Spleen (tissue), 13 donors: ENCODE measurements at places on chromosomes 6 and 20. TPM values are rescaled to one million over a fixed set of nuclear protein-coding genes. Genes with fewer than 3 reads are reported as not detected.

The GTF2H4 gene
- 20.6 TPM for total RNA-seq

The ULBP1 gene
- not detected for total RNA-seq

The COL20A1 gene
- 0.23 TPM for total RNA-seq

The CEP85L gene
- 33.4 TPM for total RNA-seq

The KHDC1L gene
- not detected for total RNA-seq

The SOX18 gene
- 63.1 TPM for total RNA-seq

The TUBB1 gene
- total RNA-seq = 15.1 TPM

The TREML4 gene
- 2.2 TPM for total RNA-seq

The GSTA1 gene
- total RNA-seq = not detected

The SLC22A3 gene
- 2.2 TPM for total RNA-seq

The BCKDHB gene
- 9.8 TPM for total RNA-seq

DNA sequence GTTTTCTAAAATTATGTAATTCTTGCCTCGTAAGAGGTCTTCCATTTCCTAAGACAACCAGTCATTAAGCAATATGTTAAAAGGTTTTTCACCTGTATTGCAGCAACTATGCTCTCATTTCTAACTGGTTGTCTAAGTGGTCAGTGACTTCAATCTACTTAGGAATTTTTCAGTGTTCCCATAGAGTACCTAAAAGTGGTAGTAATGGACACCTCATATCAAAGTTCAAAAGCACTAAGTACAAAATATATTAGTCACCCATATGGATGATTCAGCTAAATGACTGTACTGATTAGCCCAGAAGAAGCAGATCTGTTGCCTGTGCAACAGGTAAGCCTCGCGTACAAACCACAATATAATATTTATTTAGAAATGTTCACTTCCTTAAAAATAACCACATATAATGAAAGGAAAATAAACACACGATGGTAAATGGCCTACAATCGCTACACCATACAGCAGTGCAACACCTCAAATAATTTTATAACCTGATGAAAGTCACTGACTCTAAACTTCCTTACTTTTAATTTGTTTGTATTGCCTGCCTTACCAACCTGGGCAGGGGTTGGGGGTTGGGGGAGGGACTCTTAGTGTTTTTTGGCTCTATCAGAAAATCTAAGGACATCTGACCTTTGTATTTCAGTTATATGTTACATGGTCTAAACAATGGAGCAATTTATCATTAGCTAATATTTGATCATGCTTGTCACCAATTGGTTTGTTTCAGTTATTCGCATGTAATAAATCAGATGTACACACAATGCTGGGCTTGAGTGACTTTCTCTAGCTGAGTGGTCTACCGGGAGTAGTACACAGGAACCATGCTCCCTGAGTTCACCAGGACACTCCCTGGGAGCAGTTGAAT lies 105.9 kb downstream of the HIVEP2 start:
- no peak for DNase-seq
- H3K4me3 ChIP-seq = no peak overlapping the region
- peaks cover 24% of the 10 kb centered on the region for H3K4me1 ChIP-seq
- peak overlapping the region; percentile 28 for H3K27ac ChIP-seq
- no peaks in the 10 kb centered on the region for H3K36me3 ChIP-seq

GRCh38 chr6:30154709-30155519 lies 6.1 kb downstream of the TRIM10 start:
- H3K4me3 ChIP-seq = no peak overlapping the region
- H3K27me3 ChIP-seq = peaks cover 4% of the 10 kb centered on the region
- no peak overlapping the region for H3K27ac ChIP-seq

- peak overlapping the region; percentile 95 for H3K27ac ChIP-seq
- peaks cover 61% of the 10 kb centered on the region for H3K4me1 ChIP-seq
- no peaks in the 10 kb centered on the region for H3K36me3 ChIP-seq
- no peaks in the 10 kb centered on the region for H3K27me3 ChIP-seq
- peak overlapping the region; percentile 91 for H3K4me3 ChIP-seq
These were observed 523 bp downstream of the TMEM30A start for GRCh38 chr6:75283907-75284631.

DNA sequence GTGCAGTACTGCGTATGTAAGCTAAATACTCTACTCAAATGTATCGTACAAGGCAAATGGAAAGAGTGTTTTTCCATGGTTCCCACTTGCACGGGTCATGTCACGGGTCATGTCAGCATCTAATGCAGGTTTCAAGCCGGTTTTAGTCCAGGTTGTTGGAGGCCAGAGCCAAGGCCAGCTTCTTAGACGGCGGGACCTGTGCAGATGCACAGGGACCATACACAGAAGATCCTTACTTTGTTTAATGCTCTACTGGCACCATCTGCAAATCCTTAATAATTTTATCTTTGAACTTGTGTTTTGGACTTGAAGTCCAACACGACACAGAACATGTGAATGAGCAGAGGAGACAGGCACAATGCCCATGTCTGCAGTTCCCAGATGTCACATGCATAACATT lies 42.7 kb downstream of the SOD2 start:
- H3K27ac ChIP-seq = no peak overlapping the region
- H3K4me1 ChIP-seq = no peaks in the 10 kb centered on the region
- no peaks in the 10 kb centered on the region for H3K27me3 ChIP-seq

GRCh38 chr6:16265351-16266341 lies 27.3 kb downstream of the GMPR start:
- no peak overlapping the region for H3K27ac ChIP-seq
- no peak overlapping the region for H3K4me3 ChIP-seq
- no peaks in the 10 kb centered on the region for H3K36me3 ChIP-seq

DNA sequence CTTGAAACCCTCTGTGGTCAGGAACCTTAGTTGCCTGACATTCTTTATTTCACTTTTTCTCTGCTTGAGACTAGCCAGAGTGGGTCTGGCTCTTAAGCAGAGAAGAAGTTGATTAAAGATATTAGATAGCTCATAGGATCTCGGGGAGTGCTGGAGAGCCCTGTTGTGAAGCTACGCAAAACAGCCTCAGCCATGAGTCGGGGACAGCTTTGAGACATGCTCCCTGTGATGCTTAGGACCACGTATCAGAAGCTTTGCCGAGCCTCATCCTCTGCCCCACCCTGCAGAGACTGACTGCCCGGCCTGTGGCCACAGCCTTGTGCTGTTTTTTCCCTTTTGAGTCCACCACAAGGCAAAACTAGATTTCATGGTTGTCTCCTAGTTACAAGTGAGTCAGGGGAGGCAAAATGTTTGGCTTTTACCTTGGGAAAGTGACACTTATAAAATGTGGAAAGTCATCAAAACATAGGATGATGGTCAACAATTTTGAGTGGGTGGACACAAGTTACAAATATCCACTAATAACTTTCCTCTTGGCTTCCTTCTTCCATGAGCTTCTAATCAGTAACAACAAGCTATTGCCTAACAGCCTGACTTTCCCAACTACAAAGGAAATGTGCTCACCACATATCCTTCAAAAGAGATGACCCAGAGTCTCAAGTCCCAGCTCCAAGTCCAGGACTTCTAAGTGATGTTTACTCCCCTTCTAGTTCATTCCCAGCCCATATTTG lies 108.4 kb downstream of the JAG1 start:
- no peak overlapping the region for H3K4me3 ChIP-seq
- no peaks in the 10 kb centered on the region for H3K36me3 ChIP-seq
- H3K4me1 ChIP-seq = no peaks in the 10 kb centered on the region
- DNase-seq = no peak

DNA sequence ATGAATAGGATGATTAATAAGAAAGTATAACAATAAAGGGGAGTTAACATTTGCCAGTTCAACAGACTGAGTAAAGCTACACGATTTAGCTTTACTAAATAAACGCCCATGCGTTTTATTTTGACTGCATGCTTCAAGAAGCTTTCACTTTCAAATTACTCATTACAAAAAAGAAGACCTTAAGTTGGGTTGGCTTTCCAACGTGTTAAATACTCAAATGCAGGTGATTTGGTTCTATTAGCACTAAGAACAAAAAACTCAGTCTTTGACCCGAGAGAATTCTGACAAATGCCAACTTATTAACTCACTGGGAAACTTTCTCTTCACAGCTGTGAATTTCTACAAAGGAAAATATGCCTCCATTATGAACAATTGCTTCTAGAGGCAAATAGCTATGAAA lies 24.8 kb downstream of the RNF146 start:
- peak overlapping the region; percentile 5 for H3K27ac ChIP-seq
- no peaks in the 10 kb centered on the region for H3K27me3 ChIP-seq
- DNase-seq = no peak
- H3K4me1 ChIP-seq = peaks cover 21% of the 10 kb centered on the region

GRCh38 chr20:22389836-22390542 lies 194.4 kb downstream of the FOXA2 start:
- H3K4me1 ChIP-seq = no peaks in the 10 kb centered on the region
- H3K4me3 ChIP-seq = no peak overlapping the region
- H3K27ac ChIP-seq = no peak overlapping the region
- no peaks in the 10 kb centered on the region for H3K36me3 ChIP-seq

GRCh38 chr20:62339647-62340062 lies 27.5 kb downstream of the LAMA5 start:
- H3K36me3 ChIP-seq = peaks cover 25% of the 10 kb centered on the region
- DNase-seq = no peak
- no peaks in the 10 kb centered on the region for H3K27me3 ChIP-seq
- H3K4me1 ChIP-seq = peaks cover 38% of the 10 kb centered on the region
- H3K4me3 ChIP-seq = peak overlapping the region; percentile 14

DNA sequence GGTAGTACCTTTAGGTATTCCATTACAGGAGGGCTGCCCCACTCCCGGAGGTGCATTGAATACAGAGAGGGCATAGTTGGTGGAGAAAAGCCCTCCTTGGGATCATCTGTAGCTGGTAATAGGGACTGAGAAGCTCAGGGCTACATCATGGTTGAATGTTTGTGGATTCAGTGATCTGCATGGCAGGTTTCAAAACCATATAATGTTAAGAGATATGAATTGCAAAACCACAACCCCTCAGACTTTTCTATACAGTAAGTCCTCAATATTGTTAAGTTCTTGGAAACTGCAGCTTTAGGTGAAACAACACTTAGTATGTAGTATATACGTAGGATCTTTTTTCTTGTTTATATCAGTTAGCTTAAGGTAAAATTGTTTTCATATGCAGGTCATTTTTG lies 11.3 kb downstream of the TULP4 start:
- DNase-seq = no peak
- H3K27ac ChIP-seq = no peak overlapping the region
- no peaks in the 10 kb centered on the region for H3K36me3 ChIP-seq
- H3K27me3 ChIP-seq = no peaks in the 10 kb centered on the region

DNA sequence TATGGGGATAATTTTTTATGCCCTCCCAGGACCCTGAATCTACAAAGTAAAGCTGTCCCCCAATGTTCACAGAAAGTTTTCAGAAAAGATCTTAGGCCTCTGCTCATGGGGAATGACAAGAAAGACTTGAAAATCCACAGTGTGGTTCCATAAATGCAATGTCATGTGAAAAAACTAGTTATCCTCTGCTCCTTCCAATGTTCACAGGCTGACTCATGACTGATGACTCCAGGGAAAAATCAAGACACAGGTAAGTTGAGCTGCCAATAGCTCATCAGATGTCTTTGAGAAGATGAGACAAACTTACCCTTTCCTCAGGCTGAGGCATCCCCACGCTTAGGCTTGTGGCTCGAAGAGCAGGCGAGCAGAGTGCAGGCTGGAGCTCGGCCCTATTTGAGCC lies 14.8 kb upstream of the BCLAF1 start:
- H3K27me3 ChIP-seq = no peaks in the 10 kb centered on the region
- no peak overlapping the region for H3K27ac ChIP-seq
- H3K4me3 ChIP-seq = no peak overlapping the region
- no peaks in the 10 kb centered on the region for H3K4me1 ChIP-seq

DNA sequence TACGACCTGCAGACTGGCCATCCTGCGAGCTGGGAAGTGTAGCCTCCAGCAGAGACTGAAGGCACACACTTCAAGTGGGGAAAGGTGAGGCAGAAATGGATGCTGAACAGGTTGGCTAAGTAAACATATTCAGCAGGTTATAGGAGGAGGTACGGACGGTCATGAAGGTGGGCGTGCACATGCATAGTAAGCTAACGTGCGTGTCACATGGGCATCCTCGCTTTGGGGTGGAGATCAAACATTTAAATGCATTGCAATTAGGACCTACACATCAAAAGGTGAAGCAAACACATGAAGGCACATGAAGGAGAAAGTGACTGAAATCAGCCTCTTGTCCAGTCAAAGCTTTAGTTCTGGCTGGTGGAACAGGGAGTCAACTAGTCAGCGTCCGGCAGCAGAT lies 305.6 kb upstream of the EXOC2 start:
- peaks cover 13% of the 10 kb centered on the region for H3K27me3 ChIP-seq
- H3K4me3 ChIP-seq = no peak overlapping the region
- H3K27ac ChIP-seq = no peak overlapping the region

DNA sequence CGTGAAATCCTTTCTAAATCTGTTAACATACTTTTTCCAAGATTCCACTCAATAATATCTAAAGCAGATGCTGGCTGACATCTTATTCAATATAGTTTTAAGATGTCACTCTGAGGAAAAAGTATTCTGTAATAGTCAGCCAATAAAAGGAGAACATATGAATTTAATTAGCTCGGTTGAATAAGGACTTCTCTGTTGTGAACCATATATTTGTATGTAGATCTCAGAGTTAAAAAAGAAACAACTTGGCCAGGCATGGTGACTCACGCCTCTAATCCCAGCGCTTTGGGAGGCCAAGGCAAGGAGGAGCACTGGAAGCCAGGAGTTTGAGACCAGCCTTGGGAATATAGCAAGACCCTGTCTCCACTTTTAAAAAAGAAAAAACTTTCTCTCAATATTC lies 7.4 kb upstream of the CD24 start:
- no peaks in the 10 kb centered on the region for H3K36me3 ChIP-seq
- DNase-seq = no peak
- H3K4me1 ChIP-seq = no peaks in the 10 kb centered on the region
- H3K27me3 ChIP-seq = no peaks in the 10 kb centered on the region
- no peak overlapping the region for H3K4me3 ChIP-seq
- no peak overlapping the region for H3K27ac ChIP-seq

- no peak for DNase-seq
- peaks cover 12% of the 10 kb centered on the region for H3K4me1 ChIP-seq
- no peak overlapping the region for H3K4me3 ChIP-seq
- no peak overlapping the region for H3K27ac ChIP-seq
- no peaks in the 10 kb centered on the region for H3K27me3 ChIP-seq
- H3K36me3 ChIP-seq = no peaks in the 10 kb centered on the region
These were observed 32.7 kb downstream of the CD109 start for GRCh38 chr6:73728548-73729205.

- DNase-seq = no peak
- H3K27me3 ChIP-seq = no peaks in the 10 kb centered on the region
- H3K36me3 ChIP-seq = no peaks in the 10 kb centered on the region
- no peak overlapping the region for H3K4me3 ChIP-seq
- no peak overlapping the region for H3K27ac ChIP-seq
These were observed 164.8 kb downstream of the SYNE1 start for GRCh38 chr6:152472325-152472724.

- H3K4me1 ChIP-seq = peaks cover 25% of the 10 kb centered on the region
- no peak for DNase-seq
- peak overlapping the region; percentile 96 for H3K27ac ChIP-seq
- H3K36me3 ChIP-seq = no peaks in the 10 kb centered on the region
- peak overlapping the region; percentile 85 for H3K4me3 ChIP-seq
These were observed 1.5 kb upstream of the ILRUN start for GRCh38 chr6:34697904-34698559.

- peaks cover 52% of the 10 kb centered on the region for H3K4me1 ChIP-seq
- H3K27ac ChIP-seq = peak overlapping the region; percentile 61
- no peak for DNase-seq
- H3K27me3 ChIP-seq = no peaks in the 10 kb centered on the region
- H3K36me3 ChIP-seq = no peaks in the 10 kb centered on the region
- no peak overlapping the region for H3K4me3 ChIP-seq
These were observed 57.9 kb downstream of the SESN1 start for GRCh38 chr6:109036574-109037294.

GRCh38 chr6:31008165-31008564 lies 2.1 kb upstream of the MUC22 start:
- H3K27me3 ChIP-seq = no peaks in the 10 kb centered on the region
- no peak overlapping the region for H3K27ac ChIP-seq
- DNase-seq = no peak
- H3K4me1 ChIP-seq = no peaks in the 10 kb centered on the region
- H3K4me3 ChIP-seq = no peak overlapping the region
